Stimulated activated CD4-positive, alpha-beta T cell treated with anti-CD3 and anti-CD28 coated beads, Interleukin-4, amount 100 ng/mL, for 48 hours (primary cell): ENCODE measurements at places on chromosomes 6 and 20.

GRCh38 chr6:13565921-13566320 is 8.5 kb upstream of the SIRT5 start:
- no peak for DNase-seq

GRCh38 chr6:27263886-27264285 is 16.4 kb downstream of the PRSS16 start:
- DNase-seq, result no peak

- no peak for DNase-seq
Observed at GRCh38 chr6:16375843-16376242, 137.5 kb downstream of the GMPR start.

GRCh38 chr6:4916954-4917561 is 86.8 kb downstream of the RPP40 start:
- DNase-seq, result no peak

DNA sequence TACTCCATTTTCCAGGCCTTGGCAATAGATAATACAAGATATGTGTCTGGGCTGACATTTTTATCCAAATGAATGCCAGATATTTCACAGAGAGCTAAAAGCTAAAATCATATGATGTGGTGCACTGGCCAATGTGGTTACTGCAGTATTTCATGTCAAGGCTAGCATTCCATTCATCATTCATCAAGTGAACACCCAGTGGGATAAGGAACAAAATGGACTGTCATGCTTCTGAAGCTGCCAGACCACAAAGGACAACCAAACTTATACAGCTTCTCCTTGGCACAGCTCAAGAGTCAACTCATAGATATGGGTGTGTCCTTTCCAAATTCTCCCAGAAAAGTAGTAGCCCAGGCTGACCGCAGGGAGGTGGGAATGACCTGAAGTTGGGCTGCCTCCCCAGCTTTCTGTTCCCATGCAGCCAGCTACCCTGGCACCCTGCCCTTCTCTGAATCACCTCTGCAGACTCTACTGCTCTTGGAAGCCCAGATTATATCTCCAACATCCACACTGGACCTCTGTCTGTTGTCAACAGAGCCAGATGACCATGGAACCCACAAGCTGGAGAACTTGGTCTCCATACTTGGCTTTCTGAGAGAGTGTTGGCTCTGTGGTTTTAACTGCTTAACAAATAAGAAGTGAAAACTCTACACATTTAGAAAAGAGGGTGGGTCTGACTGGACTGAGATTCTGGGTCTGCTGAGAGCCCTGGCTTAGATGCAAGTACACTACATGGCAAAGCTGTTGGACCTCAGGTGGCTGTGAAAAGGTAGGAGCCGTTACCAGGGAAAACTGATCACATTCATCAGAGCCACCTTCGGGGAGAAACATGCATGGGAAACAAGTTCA is 122.8 kb downstream of the ALDH8A1 start:
- no peak for DNase-seq

GRCh38 chr20:62576815-62577489 is 65.4 kb upstream of the SLCO4A1 start:
- DNase-seq, result no peak

DNA sequence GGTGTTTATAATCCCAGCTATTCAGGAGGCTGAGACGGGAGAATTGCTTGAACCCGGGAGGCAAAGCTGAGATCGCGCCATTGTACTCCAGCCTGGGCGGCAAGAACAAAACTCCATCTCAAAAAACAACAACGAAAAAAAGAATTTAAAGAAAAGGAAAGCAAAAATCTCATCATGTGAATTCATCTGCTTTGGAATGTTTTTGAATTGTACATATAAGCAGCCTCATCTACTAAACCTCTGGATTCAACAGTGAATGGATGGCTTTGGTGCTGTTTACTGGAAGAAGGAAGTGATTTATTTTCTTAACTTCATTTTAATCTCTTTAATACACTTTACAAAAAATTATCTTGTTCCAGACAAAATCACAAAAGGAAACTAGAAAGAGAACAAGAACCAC is 51.8 kb upstream of the PNRC1 start:
- DNase-seq, result no peak

GRCh38 chr6:136659991-136660499 is 109.8 kb upstream of the MAP7 start:
- DNase-seq, result no peak
